Bone marrow (tissue), 2 donors: ENCODE measurements at places on chromosomes 6 and 20.

- no peak for DNase-seq
Observed at GRCh38 chr20:20215976-20216727, 151.8 kb upstream of the INSM1 start.

GRCh38 chr20:36571564-36572504 is 1.6 kb upstream of the TGIF2 start:
- no peak for DNase-seq

DNA sequence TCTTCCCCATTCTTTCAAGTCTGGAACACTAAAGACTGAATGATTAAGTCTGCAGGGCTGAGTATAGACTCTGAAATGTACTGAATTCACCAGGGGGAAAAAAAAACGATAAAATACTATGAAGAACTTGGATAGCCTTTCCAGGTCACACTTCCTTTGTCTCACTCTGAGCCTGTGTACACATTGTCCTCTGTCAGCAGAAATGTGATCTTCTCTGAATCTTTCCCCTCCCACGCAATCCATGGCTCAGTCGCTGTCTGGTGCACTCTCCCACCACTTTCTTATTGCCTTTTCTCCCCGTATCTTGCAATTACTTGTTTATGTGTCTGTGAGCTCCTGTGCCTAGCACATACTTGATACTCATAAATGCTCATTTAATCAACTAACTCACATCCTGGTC is 212.6 kb upstream of the RSPO3 start:
- no peak for DNase-seq

GRCh38 chr20:40262219-40262618 is 426.8 kb downstream of the MAFB start:
- DNase-seq: no peak

DNA sequence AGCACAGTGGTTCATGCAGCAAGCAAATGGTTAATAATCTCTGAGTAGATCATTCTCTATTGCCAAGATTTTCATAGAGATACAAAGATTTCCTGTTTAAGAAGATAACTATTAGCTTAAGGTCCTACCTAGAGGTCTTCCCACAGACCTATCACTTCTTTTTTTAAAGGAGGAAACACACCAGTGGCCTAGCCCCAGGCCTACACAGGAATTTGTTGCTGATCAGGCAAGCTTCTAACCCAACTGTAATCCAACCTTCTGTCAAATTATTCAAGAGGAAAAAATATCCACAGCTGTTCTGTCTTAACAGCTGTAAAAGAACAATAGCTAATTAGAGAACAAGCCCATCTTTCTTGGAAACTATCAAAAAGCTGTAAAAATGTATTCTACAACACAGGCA is 332.8 kb downstream of the BTBD9 start:
- DNase-seq: no peak

- no peak for DNase-seq
Observed at GRCh38 chr6:6764764-6765434, 176.4 kb downstream of the LY86 start.

- no peak for DNase-seq
Observed at GRCh38 chr20:53284256-53284655, 309.4 kb downstream of the ZNF217 start.

DNA sequence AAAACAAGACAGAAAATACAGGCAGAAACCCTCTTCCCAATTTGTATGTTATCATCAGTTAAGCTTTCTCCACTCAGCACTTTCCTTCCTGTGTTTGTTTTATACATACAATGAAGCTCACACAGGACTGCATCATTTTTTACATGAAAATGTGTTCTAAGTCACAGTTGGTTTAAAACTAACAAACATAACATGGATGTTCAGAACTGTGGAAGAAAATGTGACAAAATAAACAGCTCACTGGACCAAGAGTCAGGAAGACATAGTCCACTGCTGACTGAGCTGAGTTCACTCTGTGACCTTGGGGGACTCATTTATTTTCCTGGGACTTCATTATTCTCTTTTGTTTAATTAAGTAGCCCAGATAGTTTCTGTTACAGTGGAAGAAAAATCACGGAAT is 331.5 kb downstream of the SYNE1 start:
- DNase-seq: no peak

DNA sequence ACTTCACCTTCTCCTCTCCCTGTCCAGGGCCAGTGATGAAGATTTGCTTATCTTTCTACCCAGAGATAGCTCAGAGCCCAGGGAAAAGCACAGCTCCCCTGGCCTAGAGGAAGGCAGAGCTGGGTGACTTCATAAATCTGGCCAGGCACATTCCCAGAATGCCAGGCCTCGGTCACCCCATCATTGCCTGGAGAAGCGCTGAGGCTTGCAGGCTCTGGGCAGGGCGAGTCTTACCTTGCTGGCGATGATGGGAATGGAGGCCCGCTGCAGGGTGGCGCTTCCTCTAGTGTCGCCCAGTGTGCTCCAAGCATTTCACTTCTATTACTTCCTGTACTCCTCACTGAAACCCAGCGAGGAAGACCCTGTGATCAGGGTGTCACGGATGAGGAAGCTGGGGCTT is 60.1 kb downstream of the DAAM2 start:
- DNase-seq: no peak

DNA sequence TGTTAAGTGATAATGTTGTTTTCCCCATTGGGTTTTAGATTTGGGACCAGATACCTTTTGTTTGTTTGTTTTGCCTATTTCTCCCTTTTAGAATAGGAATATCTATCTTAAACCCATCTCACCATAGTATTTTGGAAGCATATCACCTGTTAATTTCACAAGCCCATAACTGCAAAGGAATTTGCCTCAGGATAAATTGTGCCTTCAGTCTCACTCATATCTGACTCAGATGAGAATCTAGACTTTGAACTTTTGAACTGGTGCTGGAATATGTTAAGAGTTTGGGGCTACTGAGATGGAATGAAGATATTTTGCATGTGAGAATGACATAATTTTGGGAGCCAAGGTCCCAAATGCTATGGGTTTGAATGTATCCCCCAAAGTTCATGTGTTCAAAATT is 607.4 kb downstream of the HACE1 start:
- DNase-seq: no peak

DNA sequence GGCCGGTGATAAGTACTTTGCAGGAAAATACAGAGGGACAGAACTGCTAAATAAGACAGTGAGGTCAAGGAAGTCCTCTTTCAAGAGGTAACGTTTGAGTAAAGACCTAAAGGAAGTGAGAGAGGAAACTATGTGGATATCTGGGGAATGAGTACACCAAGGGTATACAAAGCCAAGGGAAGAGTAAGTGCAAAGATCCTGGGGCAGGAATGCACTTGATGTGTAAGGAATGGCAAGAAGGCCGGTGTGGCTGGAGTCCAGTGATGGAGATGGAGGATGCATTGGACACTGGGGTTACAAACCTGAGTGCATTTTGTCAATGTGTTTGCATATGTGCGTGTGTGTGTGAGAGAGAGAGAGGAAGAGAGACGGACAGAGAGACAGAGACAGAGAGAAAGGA is 32.1 kb upstream of the TGM2 start:
- DNase-seq: no peak

- DNase-seq: no peak
Observed at GRCh38 chr6:3841711-3842565, 7.2 kb upstream of the FAM50B start.

DNA sequence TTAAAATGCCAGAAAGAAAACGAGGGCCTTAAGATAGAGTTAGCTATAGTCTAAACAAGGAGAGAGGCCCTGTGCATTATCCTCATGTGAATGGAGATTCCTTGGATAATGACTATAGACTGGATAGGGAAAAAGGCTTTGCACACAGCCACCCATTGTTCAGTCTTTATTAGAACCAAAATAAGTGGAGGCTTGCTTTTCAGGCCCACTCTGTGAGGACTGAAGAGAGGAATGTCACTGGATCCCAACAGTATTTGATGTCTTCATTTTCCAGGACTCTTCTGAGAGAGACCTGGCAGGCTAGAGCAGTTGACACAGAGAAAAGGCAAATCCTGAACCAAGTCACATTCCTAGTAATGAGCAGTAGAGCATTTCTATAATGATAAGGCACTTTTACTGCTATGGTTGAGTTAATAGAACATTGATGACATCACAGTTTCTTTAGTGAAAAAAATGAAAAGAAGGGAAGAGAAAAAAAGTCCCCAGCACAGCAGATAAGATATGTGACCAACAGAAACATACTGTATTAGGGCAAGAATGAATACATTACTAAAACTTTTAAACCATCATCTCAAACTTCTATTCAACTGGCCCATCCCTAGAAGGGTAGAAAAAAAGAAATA is 315.1 kb downstream of the EPHA7 start:
- no peak for DNase-seq

DNA sequence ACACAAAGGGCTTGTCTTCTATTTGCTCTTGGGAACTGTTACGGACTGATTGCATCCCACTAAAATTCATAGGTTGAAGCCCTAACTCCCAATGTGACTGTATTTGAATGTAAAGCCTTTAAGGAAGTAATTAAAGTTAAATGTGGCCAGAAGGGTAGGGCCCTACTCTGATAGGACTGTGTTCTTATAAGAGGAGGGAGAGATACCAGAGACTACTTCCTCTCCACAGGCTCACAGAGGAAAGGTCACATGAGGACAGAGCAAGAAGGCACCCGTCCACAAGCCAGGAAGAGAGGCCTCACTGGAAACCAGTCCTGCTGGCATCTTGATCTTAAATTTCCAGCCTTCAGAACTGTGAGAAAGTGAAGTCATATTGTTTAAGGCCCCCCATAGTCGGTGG is 211.9 kb downstream of the CDH26 start:
- no peak for DNase-seq

- no peak for DNase-seq
Observed at GRCh38 chr6:103504501-103505154, 1355.1 kb downstream of the HACE1 start.

- DNase-seq: no peak
Observed at GRCh38 chr6:168394606-168395005, 46.4 kb upstream of the SMOC2 start.

GRCh38 chr20:36017048-36017951 is 48.9 kb downstream of the CNBD2 start:
- DNase-seq: no peak

- DNase-seq: no peak
Observed at GRCh38 chr6:108005961-108006360, 48.0 kb upstream of the SEC63 start.

- DNase-seq: no peak
Observed at GRCh38 chr6:20096536-20096935, 115.7 kb downstream of the MBOAT1 start.

- DNase-seq: no peak
Observed at GRCh38 chr20:50645253-50646068, 45.9 kb downstream of the RIPOR3 start.

DNA sequence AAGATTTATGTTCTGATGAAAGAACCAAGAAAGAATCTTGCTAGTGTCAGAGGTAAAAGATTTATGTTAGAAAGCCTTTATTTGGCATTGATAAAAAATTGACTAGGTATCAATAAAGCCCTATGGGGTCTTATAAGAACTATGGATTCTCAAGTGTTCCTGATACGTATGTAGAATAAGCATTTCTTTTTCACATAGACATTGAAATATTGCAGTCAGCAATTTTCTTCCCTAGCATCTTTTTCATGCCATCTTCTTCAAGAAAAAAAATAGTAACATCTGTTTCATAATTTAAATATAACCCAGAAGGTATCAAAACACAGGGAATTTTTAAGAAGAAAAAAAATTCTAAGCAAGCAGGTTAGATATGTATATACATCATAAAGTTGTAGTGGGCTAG is 230.6 kb downstream of the CENPW start:
- DNase-seq: no peak

- DNase-seq: no peak
Observed at GRCh38 chr20:61346996-61347395, 94.9 kb downstream of the CDH4 start.

DNA sequence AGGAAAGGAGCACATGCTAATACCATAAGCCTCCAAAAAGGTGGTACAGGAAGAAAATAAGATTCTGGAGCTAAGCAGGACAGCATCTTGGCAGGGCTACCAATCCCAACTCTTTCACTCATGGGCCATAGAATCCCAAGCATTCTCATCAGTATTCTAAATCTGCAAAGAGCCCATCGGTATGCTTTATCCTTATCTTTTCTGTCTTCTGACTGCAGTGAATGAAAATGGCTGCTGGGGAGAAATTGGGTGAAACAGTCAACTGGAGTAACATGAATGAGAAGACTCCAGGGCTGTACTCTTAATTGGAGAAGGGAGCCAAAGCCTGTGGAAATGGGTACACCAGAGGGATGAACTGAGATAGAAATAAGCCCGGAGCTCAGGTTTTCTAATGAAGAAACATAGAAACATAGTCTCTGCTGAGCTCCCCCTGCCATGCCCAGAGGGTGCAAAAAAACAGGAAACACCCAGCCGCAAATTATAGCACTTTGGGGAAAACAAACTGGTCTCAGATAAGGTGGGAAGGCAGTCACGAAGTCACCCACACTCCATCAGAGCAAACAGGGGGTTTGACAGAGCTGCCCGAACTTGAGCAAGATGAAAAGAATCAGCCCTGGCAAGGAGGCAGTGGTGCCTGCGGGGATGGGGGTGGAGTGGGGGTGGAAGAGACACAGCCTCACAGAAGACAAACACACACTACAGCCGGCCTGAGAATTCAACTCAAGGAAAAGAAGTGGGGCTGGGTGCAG is 35.4 kb upstream of the E2F3 start:
- no peak for DNase-seq

GRCh38 chr6:137010128-137010718 is 34.5 kb downstream of the IL20RA start:
- DNase-seq: no peak

GRCh38 chr6:40331545-40331944 is 255.6 kb downstream of the LRFN2 start:
- no peak for DNase-seq

DNA sequence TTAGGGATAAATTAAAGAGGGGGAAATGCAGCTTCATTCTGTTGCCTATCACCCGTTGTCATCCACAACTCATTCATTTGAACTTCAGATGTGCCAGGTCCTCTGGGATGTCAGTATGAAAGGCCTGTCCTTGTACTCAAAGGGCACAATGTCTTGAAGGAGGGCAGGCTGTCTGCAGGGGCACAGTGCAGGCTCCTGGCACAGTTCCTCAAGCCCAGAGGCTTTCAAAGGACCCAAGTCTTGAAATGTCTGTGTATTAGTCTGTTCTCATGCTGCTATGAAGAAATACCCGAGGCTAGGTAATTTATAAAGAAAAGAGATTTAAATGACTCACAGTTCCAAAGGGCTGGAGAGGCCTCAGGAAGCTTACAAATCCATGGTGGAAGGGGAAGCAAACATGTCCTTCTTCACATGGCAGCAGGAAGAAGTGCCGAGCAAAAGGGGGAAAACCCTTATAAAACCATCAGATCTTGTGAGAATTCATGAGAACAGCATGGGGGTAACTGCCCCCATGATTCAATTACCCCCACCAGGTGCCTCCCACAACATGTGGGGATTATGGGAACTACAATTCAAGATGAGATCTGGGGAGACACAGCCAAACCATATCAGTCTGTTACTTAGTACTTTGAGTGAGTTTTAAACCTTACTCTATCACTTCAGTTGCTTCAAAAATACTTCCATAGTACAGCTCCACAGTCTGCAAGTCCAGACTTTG is 9.4 kb downstream of the SNX9 start:
- DNase-seq: no peak
